ENCODE measurements at places on chromosomes 16 and 17.

GRCh38 chr16:879461-879861 lies 78.9 kb upstream of the GNG13 start:
- no peak for DNase-seq

- no peak for DNase-seq
Observed at GRCh38 chr17:50484386-50485155, 5.9 kb downstream of the RSAD1 start.

DNA sequence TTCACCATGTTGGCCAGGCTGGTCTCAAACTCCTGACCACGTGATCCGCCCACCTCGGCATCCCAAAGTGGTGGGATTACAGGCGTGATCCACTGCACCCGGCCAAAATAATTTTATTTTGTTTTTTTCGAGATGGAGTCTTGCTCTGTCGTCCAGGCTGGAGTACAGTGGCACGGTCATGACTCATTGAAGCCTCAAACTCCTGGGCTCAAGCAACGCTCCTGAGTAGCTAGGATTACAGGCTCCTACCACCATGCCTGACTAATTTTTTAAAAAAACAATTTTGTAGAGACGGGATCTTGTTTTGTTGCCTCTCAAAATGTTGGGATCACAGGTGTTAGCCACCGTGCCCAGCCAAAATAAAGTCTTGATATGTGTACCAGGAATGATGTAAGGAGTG lies 2.4 kb upstream of the TTLL6 start:
- no peak for DNase-seq

- DNase-seq: no peak
Observed at GRCh38 chr17:65053354-65053881, 3.1 kb downstream of the GNA13 start.

DNA sequence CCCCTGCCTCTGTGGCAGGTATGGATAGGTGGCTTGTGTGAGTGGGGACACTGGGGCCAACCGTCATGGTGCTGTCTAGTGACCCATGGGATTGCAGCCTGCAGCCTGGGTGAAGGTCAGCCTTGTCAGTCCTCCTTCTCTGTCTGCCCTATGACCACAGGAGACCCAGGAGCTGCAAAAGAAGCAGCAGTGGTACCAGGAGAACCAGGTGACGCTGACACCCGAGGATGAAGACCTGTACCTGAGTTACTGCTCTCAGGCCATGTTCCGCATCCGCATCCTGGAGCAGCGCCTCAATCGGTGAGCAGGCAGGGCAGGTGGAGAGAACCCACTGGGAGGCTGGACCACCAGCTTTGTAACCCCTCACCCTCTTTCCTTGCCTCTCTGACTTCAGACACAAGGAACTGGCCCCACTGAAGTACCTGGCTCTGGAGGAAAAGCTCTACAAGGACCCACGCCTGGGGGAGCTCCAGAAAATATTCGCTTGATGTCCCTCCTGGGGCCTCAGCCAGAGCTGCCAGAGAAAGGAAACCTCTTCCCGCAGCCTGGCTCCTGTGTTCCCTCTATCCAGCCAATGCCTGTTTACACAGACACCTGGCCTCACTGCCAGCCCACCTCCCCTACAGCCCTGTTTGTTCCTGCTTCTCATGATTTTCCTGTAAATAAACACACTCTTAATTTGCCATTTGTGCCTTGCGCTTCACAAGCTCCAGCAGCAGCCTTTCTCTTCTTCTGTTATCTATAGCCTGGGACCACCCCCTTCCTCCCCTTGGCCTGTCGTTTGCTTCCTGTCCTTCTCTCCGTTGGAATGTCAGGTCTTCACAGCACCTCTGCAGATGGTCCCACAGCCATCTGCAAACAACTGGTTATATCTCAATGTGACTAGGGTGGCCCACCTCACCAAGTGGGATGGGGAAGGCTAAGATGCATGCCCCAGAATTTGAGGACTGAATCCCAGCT lies 4.5 kb upstream of the KATNB1 start:
- DNase-seq: no peak

- no peak for DNase-seq
Observed at GRCh38 chr17:16980813-16981731, 9.2 kb upstream of the TNFRSF13B start.

DNA sequence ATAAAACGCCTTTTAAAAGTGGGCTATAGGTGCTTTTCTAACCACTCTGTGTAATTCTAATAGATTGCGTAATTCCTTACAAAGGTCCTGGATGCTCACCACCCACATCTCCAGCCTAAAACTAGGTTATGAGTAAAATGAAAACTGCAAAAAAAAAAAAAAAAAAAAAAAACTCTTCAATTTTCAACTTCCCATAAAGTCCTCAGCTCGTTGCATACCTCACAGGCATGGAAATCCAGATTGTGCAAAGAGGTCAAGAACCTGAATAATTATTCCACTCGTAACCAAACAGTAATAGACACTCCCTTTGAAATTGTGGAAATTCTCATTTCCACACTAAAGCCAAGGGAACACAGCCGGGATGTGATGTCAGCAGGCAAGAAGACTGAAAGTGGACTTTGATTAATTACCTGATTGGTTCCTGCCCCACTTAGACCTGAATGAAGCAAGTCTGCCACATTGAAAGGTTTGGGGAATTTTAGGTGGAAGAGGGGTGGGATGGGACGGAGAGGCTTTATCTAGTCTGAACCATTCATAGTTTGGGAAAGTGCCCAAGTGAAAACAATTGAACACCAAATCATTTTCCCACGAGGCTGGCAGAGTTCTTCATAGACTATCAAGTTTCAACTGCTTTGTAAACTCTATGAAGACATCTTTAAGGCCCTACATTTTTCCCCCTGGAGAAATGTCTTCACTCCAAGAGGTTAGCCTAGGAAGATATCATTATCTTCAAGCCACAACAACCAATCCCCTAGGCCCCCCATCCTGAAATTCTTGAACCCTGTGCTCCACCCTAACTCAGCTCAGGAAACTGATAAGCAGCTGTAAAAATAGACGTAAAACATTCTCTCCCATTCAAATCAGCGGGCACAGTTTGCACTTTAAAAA lies 49.1 kb upstream of the TANC2 start:
- peak; percentile 39 for DNase-seq

DNA sequence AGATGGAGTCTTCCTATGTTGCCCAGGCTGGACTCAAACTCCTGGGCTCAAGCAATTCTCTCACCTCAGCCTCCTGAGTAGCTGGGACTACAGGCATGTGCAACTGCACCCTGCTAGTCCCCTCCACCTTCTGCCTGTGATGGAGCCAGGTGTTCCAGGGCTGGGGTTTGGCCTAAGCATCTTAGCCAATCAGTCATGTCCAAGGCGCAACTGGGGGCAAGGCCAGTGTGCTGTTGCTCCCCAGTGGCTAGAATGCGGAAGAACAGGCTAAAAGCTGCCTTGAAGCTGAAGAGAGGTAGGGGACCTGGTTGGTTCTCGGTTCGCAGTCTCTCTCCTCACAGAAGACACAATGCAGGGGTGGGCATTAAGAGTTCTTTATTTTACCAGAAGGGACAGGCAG lies 18.6 kb downstream of the FLOT2 start:
- peak; percentile 64 for DNase-seq

DNA sequence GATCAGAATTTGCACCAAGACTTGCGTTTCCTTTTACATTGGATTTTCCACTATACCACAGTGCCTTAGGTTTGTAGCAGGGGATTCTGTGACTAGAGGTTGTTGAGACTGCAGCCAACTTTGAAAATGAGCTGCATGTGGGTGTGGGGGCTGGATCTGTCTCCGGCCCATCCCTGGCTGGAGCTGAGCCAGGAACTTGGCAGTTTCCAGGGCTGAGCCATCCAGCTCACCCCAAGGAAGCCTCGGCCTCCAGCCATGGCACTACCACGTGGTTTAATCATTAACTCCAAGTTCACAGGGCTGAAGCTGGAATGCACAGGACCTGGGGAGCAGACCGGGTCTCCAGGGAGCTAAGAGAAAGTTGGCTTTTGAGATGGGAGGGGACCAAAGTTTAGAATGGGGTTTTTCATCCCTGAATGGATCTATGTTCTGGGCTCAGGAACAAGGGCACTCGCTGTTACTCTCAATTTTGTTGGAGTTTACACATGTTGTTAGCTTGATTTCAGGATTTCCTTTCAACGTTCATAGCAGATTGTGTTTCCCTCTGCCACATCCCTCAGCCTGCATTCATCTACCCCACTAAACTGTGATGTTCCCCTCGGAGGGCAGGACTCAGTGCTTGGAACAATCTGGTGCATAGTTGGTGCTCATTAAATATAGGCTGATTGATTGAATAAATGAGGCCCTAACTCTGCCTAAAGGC lies 42.3 kb upstream of the HNF1B start:
- no peak for DNase-seq

GRCh38 chr16:66924527-66925321 lies 611 bp downstream of the RRAD start:
- peak; percentile 58 for DNase-seq

DNA sequence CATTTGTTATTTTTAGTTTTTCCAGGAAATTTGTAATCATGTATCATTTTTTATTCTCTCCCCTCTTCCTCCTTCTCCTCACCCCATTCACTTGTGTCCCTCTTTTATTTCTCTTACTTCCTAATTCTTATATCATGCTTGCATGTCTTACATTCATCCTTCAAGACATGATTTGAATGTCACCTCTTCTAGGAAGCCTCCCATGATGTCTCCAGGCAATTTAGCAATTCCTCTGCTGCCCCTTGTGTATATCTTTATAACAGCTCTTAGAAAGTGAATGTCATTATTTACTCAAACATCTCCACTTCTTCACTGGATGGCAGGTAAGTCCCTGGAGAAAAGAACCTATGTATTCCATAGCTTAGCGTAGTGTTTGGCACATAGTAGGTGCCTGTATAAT lies 7.8 kb downstream of the HNF1B start:
- DNase-seq: no peak

GRCh38 chr17:39736319-39737165 lies 1.2 kb upstream of the GRB7 start:
- no peak for DNase-seq

- DNase-seq: no peak
Observed at GRCh38 chr16:85171004-85171758, 58.9 kb upstream of the CIBAR2 start.

- DNase-seq: no peak
Observed at GRCh38 chr16:73220836-73221235, 172.9 kb upstream of the ZFHX3 start.

GRCh38 chr17:69590671-69591070 lies 176.2 kb downstream of the MAP2K6 start:
- DNase-seq: no peak

GRCh38 chr17:7969433-7969832 lies 33.0 kb upstream of the GUCY2D start:
- DNase-seq: peak; percentile 16

- DNase-seq: no peak
Observed at GRCh38 chr17:32265192-32265923, at the start of gene RHBDL3. Gene RHBDL3, plus strand, starts transcription at chr17:32265832. Its CDS starts 358 bp downstream, at chr17:32266190.

DNA sequence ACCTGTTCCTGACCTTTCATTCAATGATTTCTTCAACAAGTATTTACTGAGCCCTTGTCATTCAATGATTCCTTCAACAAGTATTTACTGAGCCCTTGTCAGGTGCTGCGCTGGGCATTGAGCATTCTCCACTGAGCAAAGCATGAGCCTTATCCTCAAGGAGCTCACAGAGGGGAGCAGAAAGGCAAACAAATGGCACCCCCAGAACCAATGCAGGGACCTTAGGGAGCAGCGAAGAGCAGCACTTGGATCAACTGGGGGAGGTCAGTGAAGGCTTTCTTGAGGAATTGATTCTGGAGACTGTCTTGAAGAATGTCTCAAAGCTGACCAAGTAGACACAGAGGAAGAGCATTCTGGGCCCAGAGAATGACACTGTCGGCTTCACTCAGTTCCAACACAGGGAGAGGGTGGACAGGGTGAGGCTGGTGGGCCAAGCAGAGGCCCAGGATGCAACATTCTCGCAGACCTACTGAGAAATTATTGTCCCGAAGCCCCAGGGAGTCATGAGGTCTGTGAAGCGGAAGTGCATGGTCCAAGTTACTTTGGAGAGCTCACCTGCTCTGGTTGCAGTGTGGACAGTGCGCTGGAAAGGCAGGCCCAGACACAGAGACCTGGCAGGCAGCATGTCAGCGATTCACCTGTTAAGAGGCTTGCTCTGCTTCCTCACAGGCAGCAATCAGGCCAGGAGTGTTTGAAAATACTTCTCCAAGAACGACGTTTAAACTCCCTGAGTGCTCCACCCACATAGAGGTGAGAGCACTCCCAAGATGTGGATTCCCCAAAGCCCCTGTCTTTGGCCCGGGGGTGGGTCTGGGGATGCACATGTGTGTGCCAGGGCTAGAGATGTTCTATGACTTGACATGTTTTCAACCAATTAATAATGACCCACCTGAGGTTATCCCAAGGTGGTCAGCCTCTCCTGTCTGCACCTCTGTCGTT lies 3.2 kb upstream of the MPO start:
- DNase-seq: no peak

DNA sequence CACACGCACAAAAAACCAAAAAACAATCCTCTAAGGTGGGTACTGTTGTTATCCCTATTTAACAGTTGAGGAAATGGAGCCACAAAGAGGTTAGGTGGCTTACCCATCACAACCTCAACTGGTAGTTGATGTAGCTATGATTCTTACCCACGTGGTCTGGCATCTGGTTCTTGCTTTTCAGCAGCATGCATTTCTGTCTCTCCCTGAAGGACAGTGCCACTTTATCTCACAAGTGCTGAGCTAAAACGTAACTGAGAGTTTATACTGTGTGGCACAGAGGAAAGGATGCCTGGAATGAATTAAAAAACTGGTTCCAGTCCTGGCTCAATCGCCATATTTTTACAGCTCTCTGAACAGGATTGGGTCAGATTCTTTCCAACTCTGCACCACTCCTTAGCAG lies 1.9 kb upstream of the CORO6 start:
- DNase-seq: no peak

DNA sequence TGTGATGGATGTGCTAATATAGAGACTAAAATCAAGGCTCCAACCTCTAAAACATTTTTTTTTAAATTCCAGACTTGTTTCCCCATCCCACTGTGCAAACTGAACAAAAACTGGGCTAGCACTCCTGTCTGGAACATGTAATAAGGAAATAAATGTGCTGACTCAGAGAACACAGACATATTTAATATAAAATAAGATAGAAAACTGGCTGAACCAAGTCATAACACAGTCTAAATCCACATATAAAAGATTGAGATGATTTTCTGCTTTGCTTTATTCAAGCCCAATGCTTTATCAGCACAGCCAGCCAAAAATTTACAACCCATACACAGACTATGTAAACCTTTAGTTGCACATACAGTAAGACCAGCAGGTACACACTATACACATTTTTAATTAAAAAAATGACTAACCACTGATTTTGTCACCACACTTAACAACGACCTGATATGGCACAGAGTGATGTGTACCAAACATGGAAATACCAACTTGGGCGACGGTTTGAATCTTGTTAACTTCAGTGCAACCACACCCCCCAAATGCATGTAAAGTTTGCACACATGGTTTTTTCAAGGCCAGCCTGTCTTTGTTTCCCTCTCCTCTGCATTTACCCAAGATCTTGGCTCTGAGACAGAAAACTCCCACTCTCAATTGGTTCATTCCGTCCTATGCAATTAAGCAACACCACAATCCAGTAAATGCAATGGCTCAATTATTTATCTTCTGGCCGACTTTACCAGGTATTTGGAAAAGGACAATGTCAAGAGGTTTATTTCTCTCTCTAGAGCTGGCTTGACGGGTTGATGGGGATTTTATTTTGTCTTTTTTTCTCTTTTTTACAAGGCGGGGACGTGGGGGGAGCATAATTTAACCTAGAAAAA lies 1.2 kb downstream of the STAT3 start:
- peak; percentile 69 for DNase-seq

GRCh38 chr16:81560979-81561657 lies 116.5 kb downstream of the CMIP start:
- DNase-seq: peak; percentile 50
